ENCODE measurements at places on chromosomes 12 and 14.

- no peaks in the 10 kb centered on the region for H3K36me3 ChIP-seq
- H3K27me3 ChIP-seq: no peaks in the 10 kb centered on the region
- H3K27ac ChIP-seq: no peak overlapping the region
- DNase-seq: no peak
- peaks cover 10% of the 10 kb centered on the region for H3K4me1 ChIP-seq
Measured at GRCh38 chr12:27566159-27566558, 42.2 kb downstream of the PPFIBP1 start.

DNA sequence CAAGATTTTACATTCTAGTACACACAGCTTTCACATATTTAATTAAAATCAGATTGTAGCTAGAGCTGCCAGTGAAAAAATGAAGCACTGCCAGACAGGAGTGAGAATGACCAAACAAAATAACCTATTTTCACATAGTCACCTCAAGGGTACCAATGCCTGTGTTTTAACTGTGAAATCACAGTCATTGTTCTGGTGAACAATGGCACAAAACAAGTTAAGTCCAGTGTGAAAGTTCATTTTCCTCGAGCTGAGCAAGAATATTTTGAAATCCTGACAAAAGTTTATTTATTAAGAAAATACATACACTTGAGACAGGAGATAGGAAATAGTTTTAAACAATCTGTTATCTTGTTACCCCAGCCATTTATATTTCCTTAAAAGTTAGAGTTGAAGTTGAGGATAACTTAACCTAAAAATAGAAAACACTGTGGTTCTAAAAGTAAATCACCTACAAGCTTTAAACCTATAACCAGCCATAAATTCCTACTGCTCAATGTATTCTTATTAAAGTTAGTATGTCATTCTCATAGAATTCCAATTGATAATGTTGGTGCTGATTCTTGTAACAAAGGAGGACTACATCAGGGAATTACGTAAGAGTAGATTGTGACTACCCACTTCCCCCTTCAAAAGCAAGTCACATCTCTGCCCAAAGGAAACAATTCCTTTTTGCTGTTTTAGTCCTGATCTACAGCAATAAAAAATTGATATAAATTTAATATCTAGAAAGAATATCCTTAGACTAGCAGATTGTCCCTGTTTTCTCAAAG is 15.9 kb downstream of the DENND5B start:
- DNase-seq: no peak
- H3K27ac ChIP-seq: peak overlapping the region; percentile 19
- H3K27me3 ChIP-seq: no peaks in the 10 kb centered on the region
- H3K4me1 ChIP-seq: peaks cover 39% of the 10 kb centered on the region
- no peak overlapping the region for H3K4me3 ChIP-seq

DNA sequence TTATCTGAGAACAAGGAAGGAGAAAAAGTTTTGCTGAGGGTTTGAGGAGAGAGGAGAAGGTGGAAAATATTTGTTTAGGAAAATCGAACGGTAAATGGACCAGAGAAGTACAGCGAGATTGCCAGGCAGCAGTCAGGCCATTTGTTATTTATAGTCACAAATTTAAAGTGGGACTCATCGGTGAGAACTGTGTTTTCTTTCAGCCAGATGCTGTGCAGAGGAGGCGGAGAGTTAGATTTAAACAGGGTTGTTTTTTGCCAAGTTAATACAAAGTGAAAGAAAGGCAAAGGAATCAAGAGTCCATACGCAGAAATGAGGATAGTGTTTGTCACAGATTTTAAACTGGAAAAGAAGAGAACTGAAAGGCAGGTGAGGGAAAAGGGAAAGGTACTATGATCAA is 200.6 kb upstream of the CNOT2 start:
- no peak overlapping the region for H3K27ac ChIP-seq
- H3K27me3 ChIP-seq: no peaks in the 10 kb centered on the region

GRCh38 chr12:7884689-7885088 is 12.0 kb upstream of the SLC2A14 start:
- H3K4me1 ChIP-seq: no peaks in the 10 kb centered on the region
- no peak overlapping the region for H3K4me3 ChIP-seq
- DNase-seq: no peak
- H3K27ac ChIP-seq: no peak overlapping the region
- no peaks in the 10 kb centered on the region for H3K27me3 ChIP-seq

GRCh38 chr14:70828188-70828587 is 18.9 kb upstream of the MAP3K9 start:
- DNase-seq: no peak
- no peak overlapping the region for H3K4me3 ChIP-seq
- H3K27me3 ChIP-seq: no peaks in the 10 kb centered on the region
- no peak overlapping the region for H3K27ac ChIP-seq
- H3K36me3 ChIP-seq: no peaks in the 10 kb centered on the region
- peaks cover 1% of the 10 kb centered on the region for H3K4me1 ChIP-seq

DNA sequence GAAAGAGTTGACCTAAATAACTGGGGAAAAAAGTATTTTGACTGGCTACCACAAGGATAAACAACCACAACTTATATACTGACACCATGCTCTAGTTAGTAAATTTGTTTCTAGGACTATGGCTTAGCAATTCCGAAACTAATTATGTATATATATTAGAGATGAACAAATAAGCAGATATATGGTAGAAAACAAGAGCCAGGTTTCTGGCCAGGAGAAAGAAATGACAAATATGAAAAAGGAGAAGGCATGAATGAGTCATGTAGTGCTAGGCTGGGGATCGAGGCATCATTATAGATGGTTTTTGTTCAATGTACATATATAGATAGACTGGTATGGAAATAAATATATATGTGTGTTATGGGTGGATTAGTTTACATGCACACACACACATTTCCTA is 5.5 kb upstream of the LRRC74A start:
- H3K4me3 ChIP-seq: no peak overlapping the region
- no peak overlapping the region for H3K27ac ChIP-seq
- no peaks in the 10 kb centered on the region for H3K27me3 ChIP-seq
- H3K4me1 ChIP-seq: no peaks in the 10 kb centered on the region
- DNase-seq: no peak

DNA sequence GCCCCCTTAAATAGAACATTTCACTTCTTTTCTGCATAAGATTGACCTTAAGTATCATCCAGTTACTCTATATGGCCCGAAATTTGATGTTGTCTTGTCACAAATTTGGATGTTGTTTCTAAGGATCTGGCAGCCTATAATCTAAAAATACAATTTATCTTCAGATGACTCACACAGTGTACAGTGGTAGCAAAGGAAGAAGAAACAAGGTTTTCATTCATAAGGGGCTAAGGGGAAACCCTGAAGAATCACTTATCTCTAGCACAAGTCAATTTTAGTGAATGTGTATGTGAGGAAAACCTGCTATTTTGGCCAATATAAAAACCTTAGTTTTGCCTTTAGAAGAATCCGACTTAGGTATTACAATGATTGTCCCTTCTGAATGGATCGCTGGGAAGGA is 606.3 kb upstream of the LRFN5 start:
- H3K27me3 ChIP-seq: no peaks in the 10 kb centered on the region
- H3K36me3 ChIP-seq: no peaks in the 10 kb centered on the region
- no peak overlapping the region for H3K4me3 ChIP-seq

DNA sequence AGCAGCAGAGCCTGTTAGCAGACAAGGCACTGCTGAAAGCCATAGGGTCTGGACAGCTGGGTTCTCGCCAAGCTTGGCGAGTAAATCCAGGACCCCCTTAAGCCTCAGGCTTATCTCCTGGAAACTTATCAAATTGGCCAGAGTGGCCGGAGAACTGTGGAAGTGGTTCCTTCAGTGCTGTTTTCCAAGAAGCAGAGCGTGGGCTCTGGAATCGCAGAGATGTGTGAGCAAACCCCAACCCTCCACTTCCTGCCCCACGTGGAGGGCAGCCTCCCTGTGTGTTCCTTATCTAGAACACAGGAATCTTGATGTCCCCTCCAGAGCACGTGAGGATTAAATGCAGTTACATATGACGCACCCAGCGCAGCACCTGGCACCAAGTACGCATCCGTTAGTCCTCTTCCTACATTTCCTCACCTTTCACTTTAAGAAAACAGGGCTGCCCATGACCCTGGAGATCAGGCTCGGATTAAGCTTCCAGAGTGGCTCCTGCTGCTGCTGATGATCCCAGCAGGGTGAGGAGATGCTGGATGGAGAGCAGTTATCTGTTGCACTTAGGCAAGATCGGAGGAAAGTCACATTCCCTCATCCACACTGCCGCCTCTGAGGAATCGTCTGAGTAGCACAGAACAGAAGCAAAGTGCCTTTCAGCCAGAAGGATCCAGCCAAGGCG is 35.0 kb downstream of the MMAB start:
- peaks cover 13% of the 10 kb centered on the region for H3K36me3 ChIP-seq
- H3K27me3 ChIP-seq: no peaks in the 10 kb centered on the region
- no peaks in the 10 kb centered on the region for H3K4me1 ChIP-seq
- no peak overlapping the region for H3K4me3 ChIP-seq
- no peak for DNase-seq

DNA sequence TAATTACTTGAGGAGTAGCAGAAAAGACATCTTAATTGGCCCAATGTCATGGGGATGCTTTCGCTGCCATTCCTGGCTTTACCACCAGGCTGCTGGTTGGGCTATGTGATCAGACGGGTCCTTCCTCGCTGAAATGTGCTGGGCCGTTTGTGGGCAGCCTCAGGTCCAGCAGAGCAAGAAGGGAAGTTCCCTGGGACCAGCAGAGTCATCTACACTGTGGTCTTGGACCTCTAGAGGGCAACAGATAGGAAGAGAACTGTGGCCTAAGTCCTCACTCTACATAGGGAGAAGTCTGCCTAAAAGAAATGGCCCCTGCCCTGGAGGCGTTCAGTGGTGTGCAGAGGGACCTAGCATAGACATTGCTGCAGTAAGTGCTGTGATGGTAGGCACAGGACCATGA is 10.9 kb downstream of the EVL start:
- DNase-seq: no peak
- H3K27me3 ChIP-seq: no peaks in the 10 kb centered on the region
- no peak overlapping the region for H3K27ac ChIP-seq
- no peak overlapping the region for H3K4me3 ChIP-seq
- peaks cover 12% of the 10 kb centered on the region for H3K4me1 ChIP-seq
